ENCODE measurements at places on chromosomes 7 and 10.

DNA sequence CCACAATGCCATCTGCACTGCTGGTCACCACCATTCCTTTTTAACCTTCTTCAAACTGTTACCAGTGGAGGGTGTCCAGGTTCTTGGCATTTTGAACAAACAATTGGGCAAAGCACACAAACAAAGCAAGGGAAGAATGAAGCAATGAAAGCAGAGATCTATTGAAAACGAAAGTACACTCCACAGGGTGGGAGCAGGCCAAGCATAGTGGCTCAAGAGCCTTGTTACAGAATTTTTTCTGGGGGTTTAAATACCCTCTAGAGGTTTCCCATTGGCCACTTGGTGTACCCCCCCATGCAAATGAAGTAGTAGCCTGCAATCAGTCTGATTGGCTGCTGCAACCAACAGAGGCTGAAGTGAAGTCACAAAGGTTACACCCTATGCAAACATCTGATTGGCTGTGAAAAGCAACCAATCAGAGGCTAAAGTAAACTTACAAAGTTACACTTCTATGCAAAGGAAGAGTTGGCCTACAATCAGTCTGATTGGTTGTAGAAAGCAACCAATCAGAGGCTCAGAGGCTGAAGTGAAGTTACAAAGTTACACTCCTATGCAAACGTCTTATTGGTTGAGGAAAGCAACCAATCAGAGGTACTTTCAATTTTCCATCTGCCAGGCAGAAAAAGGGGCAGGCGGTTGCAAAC lies 103.2 kb upstream of the WAC start:
- no peak for DNase-seq

GRCh38 chr10:114654822-114655575 lies 3.1 kb downstream of the ABLIM1 start:
- DNase-seq = no peak

- no peak for DNase-seq
Observed at GRCh38 chr10:44981172-44982113, 2.8 kb upstream of the DEPP1 start.

GRCh38 chr7:92813390-92814024 lies 22.9 kb downstream of the CDK6 start:
- no peak for DNase-seq

GRCh38 chr10:51574248-51575048 lies 124.9 kb downstream of the CSTF2T start:
- DNase-seq = no peak

DNA sequence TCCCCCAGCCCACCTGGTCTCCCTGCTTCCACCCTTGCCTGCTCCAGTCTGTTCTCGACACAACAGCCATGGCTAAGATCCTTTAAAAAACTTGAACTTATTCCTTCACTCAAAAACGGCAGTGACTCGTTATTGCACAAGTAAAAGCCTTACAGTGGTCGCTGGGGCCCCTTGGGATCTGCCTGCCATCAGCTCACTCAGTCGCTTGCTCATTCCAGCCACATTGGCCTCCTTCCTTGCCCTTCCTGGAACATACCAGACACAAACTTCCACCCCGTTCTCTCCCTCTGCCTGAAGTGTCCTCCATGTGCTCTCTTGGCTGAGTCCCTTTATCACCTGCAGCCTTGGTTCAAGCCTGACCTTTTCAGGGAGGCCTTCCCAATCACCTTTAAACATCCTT lies 4.7 kb downstream of the CCNY start:
- no peak for DNase-seq

DNA sequence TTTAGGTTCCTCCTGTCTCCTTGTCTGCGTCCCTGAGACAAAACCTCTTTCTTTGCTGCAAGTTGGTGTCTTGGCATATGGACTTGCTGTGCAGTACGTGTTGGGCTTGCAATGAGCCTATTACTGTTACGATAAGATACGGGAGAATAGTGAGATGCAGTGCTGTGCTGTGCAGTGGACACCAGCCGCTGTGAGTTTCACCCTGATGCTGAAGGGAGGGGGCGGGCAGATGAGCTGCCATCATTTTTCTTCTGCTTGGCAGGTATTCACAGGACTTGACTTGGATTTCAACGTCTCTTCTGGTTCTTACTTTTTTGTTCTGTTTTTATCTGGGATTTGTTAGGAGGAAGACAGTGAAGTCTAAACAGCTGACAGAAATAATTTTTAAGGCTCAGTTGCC lies 257.1 kb upstream of the PITRM1 start:
- DNase-seq = no peak

GRCh38 chr10:123134915-123135414 lies 805 bp upstream of the HMX3 start:
- no peak for DNase-seq

- DNase-seq = no peak
Observed at GRCh38 chr7:7438851-7439250, 96.8 kb downstream of the COL28A1 start.

DNA sequence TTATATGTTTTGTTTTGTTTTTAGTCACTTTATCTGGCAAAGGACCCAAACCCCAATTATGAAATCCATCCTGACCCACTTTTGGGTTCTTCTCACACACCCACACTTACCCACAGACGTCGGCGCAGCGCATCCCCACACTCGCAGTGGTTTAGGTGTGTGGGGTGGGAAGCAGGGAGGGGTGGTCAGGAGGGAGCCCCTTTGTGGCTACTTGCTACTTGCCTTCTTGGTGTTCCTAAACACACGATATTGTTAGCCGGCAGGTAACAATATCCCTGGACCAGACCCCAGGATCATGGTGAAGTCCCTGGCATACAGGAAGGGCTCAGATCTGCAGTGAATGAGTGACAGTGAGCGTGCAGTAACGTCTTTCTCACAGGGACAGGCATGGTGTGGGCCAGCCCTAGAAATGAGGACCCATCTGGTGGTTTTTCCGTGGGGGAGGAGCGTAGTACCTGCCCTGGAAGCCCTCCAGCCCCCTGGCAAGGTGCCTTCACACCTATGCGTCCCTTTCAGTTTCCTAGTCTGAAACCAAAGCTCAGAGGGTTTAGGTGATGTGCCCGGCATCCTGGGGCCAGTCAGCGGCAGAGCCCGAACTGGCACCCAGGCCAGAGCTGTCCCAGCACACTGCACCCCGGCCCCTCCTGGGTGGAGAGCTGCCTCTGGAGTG lies 4.4 kb downstream of the SPOCK2 start:
- no peak for DNase-seq

GRCh38 chr10:85316276-85316675 lies 987.9 kb downstream of the CCSER2 start:
- DNase-seq = no peak

DNA sequence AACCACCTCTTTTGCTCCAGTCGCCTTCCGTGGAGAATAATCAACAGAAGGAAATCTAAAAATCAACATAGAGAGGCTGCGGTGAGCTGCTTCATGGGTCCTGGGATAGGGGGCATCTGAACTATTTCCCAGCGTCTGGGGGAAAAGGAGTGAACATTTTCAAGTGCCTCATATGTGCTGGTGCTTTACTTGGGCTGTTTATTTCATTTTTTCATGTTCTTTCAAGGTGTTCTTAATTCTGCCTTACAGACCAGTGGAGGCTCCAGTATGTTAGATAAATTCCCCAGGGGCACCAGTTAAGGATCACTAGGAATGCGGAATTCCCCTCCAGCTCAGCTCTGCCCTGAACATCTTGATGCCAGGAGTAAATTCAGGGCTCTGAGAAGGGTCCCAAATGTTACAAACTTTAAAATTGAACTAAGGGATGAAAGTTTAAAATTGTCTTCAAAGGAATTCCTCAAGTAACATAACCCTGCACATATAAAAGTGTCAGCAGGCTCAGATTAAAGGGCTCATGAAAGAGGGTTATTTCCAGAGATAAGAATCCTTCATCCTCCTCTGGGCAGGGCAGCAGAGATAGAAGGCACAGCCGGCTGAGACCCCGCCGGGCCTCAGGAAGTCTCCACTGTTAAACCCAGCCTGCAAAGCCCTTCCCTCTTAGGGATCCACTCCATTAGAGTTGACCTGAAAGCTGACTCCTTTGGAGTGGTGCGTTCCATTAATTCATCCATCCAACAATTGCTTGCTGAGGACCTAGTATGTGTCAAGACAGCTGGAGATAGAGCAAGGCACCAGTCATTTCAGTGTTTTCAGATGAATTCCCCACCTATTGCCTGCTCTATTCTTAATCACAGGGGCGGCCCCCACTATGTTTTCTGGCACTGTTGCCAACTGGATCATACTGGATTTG lies 345.8 kb downstream of the KCNMA1 start:
- DNase-seq = no peak

GRCh38 chr10:80878330-80878729 lies 340.6 kb downstream of the SH2D4B start:
- no peak for DNase-seq

DNA sequence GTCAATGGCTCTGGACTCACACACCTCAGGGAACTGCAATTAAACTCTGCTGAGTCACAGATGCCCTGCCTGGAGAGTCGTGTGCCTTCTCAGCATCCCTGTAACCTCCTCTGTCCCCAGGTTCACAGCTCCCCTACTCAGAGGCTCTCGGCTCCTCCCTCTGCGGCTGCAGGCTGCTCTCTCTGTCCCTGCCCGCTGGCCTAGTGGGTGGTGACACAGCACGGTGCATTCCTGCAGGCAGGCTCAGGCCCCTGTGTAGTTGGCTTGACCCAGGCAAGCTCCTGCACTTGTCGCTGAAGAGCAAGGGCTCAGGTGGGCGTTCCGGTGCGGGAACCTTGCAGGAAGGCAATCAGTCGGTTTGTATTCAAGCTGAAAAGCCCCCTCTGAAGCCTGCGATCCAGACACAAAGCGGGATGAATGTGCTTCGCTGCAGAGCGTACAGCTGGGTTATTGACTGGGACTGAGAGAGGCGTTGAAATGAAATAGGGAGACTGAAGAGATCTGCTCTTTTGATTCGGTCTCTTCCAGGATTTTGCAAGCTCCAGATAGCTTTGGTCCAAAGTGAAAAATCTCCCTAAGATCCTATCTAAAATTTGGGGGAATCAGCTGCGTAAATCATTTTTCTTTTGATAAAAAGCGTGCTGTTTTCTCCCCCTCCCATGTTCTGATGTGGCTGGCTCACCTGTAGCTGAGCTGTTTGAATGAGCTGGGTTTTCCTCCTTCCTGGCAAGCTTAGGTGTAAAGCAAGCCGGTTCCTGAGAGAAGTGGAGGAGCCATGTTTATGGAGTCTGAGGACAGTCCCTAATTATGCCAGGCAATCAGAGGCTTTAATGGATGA lies 208.7 kb upstream of the PHYHIPL start:
- DNase-seq = peak; percentile 58

GRCh38 chr7:107394276-107394675 lies 75.6 kb upstream of the GPR22 start:
- DNase-seq = no peak

DNA sequence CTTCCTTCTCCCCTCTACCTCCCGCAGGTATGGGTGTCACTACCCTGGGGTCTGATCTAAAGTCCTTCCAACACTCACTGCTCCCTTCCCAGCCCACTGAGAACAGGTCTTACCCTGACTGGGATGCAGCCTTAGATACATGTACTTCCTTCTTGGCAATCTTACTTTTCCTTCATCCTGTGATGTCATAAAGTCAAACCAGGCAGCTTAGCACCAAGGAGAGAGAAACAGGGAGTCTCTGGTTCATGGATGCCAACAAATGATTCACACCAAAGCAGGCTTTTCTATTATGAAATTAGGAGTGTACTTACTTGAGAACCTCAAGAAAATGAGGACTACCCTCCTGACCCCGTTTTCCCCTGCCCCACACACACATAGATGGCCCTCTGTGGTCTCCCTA lies 111.0 kb upstream of the KMT2E start:
- no peak for DNase-seq

DNA sequence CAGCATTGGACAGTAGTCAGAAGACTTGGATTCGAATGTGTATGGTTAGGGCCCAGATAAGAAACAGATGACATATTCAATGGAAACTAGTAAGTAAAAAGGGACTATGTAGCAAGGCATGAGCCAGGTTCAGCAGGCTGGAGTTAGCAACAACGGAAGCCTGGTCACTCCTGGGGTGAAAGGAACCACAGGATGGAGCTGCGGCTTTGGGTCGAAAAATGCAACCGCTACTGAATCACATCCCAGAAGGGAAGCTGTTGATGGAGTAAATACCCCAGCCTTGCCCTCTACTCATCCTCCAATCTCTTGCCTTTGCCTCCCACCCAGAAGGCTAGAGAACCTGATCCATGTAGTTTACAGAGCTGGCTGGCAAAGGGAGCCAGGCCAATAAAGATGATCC lies 37.5 kb upstream of the EGR2 start:
- no peak for DNase-seq

- no peak for DNase-seq
Observed at GRCh38 chr7:40516376-40516775, 381.6 kb downstream of the SUGCT start.

DNA sequence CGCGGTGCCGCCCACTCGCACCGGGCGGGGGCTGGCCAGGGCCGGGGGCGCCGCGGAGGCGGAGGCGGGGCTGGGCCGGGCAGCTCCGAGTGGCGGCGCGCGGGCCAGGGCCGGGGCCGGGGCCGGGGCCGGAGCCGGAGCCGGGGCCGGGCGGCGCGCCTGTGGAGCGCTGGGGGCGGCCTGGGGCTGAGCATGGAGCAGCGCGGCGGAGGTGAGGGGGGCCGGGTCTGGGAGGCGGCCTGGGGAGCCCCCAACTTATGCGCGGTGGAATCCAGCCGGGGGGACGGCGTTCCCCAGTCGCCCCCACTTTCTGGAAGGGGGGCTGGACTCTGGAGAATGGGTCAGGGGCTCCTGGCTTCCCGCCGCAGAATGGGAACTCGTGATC lies at the start of gene LZTS2:
Gene LZTS2, plus strand, starts transcription at position 67 of the 385 bp plus-strand sequence. CDS start 2,731 bp downstream, outside the sequence.
- DNase-seq = no peak

GRCh38 chr7:99386584-99387238 lies 12.2 kb downstream of the ARPC1B start:
- no peak for DNase-seq

- no peak for DNase-seq
Observed at GRCh38 chr7:55484241-55484640, 88.1 kb downstream of the VOPP1 start.

DNA sequence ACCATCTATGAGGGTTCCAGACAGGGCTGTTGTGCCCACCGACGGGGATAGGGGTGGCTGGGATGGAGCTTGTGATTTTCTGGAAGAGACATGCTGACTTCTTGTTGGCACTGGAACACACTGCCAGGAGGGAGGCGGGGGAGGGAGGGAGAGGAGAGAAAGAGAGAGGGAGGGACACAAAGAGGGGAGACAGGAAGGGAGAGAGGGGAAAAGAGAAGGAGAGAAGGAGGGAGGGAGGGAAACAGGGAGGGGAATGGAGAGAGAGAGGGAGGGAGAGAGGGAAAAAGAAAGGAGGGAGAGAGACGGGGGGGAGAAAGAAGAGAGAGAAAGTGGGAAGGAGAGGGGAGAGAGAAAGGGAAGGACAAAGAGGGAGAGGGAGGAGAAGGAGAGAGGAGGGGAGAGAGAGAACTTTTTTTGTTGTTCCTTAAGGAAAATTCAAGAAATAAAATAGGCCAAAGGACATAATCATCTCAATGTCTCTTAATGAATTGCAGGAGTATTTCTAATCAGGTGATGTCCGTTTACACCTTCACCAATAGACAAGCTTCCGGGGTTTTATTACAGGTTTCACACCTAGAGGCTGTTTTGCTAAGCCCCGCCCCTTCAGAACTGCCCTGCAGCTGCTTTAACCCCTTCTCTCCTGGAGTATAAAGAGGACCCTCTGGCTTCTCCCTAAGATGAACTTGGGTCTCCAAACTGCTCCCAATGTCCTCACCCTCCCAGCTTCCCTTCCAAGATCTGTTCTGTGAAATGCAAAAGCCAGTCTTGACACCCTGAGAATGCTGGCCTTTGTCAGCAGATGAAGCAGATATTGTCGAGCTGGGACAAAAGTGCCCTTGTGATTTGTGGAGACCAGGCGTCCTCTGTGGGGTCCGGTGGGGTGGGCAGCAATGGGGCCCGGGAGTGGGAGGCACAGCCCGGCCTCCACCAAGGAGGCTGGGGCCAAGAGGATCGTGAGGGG lies 82.0 kb upstream of the GTF2IRD1 start:
- DNase-seq = peak; percentile 94

GRCh38 chr10:127737563-127738511 lies 852 bp downstream of the FOXI2 start:
- DNase-seq = no peak
